ENCODE measurements at places on chromosomes 3 and 15.

DNA sequence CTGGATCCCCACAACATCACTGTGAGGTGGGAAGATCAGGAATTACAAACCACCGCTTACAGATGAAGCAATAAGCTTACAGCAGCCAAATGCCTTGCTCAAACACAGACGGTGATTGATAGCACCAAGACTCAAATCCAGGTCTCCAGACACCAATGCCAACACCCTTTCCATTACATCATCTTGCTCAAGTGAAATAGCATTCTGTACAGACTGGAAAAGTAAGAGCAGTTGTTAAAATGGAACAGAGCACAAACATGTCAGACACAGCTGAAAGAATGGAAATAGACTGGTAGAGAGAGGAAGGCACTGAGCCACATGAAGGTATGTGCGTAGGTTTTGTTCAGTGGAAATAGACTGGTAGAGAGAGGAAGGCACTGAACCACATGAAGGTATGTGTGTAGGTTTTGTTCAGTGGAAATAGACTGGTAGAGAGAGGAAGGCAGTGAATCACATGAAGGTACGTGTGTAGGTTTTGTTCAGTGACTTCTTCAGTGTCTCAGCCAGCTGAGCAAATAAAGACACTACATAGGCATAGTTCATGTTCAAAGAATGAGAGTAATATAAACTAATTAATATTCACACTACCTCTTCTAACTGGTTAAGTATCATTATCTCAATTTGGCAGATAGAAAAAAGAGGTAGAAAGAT, 15.6 kb downstream of the CLDN1 start:
- no peak for DNase-seq

DNA sequence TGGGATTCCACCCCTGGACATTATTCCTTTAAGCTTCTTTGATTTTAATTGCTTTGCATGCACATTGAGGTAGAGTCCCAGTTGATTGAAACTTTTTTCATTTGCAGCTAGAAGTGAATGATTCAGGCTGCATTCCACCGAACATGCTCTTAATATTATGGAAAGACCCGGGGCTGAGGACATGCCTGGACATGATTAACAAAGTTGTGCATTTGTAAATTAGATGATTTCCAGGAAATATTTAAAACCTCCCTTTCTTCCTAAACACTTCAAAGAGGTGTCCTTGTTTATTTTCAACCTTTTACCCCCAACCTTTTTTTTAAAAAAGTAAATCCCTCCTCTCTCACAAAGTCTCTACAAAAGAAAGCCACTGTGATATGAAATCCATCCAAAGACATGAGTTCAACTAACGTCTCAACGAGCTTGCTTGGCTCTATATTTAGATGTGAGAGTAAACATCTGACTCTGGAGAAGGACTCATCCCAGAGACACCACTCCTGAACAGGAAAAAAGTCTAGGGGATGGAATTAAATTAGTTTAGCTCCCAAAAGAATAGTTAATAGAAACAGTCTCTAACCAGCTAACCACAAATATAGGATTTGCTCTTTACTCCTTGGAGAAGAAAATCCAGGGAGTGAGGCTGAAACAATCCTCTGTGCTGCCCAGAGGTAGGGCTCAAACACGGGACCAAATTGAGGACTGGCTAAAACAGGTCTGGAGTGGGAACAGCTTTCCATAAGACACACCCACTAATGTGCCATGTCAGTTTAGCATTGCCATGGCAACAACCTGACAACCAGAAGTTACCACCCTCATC, 83.1 kb downstream of the XXYLT1 start:
- no peak for DNase-seq

DNA sequence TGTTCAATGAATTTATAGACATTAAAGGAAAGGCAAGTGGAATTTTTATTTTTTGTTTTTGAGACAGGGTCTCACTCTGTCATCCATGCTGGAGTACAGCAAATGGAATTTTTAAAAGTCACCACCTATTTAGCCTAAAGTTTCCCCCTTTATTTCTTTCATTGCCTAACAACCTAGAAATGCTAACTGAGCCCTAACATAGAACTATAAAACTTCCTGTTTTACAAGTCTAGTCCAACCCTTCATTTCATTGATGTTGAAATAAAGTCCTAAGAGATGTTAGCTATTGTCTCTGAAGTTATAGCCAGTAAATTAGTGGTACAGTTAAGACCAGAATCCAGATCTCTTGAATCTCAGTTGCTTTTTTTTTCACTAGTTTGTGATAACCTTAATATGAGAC, 39.0 kb downstream of the MAPK6 start:
- no peak for DNase-seq

DNA sequence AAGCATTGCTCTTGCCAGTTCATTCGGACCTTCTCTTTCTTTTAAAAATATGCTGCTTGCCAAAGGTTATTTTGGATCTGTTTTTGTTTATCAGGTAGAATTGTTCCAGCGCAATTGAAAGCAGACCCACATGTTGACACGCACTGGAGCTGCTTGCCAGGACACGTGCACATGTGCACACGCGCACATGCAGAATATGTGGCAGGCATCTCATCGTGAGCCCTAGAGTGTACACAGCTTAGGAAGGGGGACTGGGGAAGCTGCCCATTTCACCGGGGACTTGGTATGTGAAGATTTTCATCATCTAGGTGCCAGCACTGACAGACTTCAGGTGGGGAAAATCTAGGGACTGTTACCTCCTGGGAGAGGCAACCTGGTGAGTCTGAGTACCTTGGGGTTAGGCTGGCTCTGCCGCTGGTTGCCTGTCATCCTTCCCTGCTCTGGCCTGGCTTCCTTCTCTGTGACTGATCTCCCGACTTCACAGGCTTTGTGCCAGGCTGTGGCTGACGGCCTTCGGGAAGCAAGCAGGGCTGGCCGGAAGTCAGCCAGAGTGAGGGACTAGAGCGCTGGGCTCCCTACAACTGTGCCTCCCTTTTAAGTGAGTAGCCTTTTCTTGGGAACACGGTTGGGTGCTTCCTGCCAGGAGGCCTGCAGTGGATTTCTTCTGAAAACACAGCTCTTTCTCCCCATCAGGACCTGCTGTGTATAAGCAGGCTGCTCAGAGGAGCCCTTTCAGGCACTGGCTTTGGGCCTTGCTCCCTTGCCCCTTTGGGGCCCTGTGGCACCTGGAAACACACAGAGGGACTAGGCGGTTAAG, 129.3 kb downstream of the EEFSEC start:
- DNase-seq: no peak

DNA sequence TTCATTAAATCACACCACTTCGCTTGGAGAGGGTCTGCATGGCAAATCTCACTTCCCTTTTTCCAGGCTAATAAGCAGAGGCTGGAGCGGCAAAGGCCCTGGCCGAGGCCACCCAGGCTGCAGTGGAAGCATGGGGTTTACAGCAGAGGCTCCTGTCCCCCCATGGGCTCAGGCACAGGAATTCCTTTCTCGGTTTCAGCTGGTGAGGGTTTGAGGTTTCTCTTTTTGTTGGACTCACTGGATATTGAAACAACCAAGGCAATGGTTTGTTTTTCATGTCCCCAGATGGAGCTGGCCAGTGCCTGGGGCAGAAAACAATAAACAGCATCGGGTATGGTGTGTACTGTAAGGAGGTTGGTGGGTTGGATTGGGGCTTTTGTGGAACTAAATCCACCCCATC, 175.6 kb upstream of the RASGRP1 start:
- no peak for DNase-seq

DNA sequence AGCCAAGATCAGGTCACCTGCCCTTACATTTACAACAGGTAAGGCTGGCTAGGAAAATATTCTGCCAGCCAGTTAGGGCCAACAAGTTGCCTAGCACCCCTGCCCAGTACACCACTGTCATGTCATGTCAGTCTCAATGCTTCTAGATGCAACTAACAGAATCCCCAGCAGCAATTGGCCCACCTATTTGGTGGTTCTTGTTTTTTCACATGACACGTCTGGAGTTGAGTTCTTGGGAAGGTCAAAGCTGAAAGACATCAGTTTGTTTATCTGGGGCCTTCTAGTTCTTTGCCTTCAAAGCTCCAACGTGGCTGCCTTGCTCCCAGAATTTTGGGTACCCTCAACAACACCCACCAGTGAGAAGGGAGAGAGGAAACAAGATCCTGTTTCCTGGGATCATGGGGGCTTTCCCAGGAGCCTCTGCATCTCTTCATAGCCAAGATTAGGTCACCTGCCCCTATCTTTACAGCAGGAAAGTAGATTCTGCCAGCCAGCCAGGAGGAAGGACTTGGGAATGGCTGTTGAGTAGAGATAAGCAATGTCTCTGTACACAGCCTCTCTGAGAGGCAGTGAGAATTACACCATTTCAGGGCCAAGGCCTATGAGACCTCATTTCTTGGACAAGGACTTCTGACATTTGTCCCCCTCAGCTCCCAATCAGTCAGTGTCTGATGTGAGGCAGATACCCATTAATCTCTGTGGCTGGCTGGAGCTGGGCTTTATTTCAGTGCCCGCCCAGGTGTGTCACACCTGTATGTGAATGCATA, 8.6 kb downstream of the GPX1 start:
- DNase-seq: no peak

- no peak for DNase-seq
These were observed 273.1 kb downstream of the GABRG3 start for GRCh38 chr15:27244047-27244446.

GRCh38 chr3:113222451-113223086, 11.2 kb downstream of the BOC start:
- DNase-seq: no peak

- DNase-seq: no peak
These were observed 145.3 kb upstream of the ROPN1 start for GRCh38 chr3:124137216-124137615.

DNA sequence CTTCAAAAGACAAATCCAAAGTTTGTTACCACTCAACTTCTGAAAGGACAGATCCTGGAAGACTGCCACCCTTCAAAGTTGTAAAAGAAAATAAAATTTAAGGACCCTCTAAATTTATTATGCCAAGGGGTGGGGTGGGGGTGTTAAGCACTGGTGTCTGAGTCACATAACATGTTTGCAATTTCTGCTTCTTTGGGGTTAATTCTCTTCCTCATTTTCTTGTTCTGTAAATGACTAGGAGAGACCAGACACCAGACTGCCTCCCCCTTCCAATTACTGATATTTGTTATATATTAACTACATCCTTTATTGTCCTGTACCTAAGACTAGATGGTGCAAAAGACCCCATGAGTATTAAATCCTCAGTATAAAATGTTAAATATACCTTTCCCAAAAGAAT, 242.8 kb downstream of the ZNF385D start:
- no peak for DNase-seq

DNA sequence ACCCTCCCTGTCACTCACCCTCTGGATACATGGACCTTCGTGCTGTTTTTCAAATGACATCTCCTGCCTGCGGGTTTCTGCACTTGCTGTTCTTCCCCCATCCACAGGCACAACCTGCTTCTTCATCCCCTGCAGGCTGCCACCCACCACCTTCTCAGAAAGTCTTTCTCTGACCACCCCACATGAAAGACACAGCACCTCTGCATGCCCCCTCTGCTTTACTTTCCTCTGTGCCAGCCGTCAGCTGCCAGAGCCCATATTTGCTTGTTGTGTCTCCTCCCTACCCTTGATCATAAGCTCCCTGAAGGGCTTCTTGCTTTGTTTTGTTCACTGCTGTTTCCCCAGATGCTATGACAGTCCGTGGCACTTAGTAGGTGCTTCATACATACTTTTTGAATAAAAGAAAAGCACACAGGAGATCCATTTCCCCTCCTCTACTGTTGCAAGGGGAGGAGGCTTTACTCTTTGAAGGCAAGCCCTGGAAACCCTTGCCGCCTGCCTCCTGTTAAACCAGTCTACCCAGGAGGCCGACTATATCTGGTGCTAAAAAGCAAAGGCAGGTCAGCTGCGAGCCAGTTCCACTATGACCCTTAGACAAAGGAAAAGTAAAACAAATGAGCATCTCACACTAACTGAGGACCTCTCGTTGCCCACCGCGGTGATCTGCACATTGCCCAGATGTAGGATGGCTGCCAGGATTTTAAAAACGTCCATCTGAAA, 31.9 kb downstream of the MYO5C start:
- DNase-seq: no peak

DNA sequence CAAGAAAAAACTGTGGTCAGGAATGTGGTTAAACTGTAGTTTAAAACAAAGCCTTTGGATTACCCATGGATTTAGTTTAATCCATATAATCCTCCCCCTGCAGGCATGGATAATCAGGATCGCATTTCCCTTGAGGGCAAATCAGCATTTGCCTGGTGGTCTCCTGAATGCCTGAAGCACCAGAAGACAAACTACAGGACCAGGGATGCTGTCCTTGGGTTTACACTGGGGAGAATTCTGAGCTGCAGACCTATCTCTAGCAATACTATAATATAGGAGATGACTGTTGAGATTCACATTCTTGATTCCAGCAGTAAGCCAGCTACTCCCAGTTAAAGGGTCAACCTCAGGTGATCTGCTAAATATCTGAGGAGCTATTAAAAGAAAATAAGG, 10.6 kb downstream of the PIK3CB start:
- DNase-seq: no peak

GRCh38 chr3:110332629-110333028, 739.0 kb upstream of the NECTIN3 start:
- no peak for DNase-seq

GRCh38 chr15:92603743-92604470, 51.7 kb downstream of the FAM174B start:
- no peak for DNase-seq

DNA sequence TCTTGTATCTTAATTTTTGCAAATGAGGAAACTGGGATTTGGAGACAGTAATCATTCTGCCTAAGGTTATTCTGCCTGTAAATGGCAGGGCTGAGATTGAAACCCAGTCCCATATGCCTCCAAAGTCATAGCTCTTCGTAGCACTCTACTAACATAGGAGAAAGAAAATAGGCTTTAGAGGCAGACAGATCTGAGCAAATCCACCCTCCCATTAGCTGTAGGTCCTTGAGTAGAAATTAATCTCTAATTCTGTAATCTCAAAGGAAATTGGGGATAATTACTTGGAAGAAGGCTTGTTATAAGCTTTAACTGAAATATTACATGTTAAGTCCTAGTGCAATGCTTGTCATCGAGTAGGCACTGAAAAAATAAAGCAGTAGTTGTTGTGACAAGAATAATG, 252.1 kb upstream of the PEX5L start:
- DNase-seq: no peak

- no peak for DNase-seq
These were observed 104.3 kb upstream of the PRR20G start for GRCh38 chr3:127392156-127392490.

- no peak for DNase-seq
These were observed 28.5 kb upstream of the CMTM6 start for GRCh38 chr3:32531010-32531647.

GRCh38 chr3:21804330-21804729, 53.3 kb upstream of the ZNF385D start:
- no peak for DNase-seq

- DNase-seq: no peak
These were observed 256.1 kb upstream of the TLE3 start for GRCh38 chr15:70353606-70354345.

DNA sequence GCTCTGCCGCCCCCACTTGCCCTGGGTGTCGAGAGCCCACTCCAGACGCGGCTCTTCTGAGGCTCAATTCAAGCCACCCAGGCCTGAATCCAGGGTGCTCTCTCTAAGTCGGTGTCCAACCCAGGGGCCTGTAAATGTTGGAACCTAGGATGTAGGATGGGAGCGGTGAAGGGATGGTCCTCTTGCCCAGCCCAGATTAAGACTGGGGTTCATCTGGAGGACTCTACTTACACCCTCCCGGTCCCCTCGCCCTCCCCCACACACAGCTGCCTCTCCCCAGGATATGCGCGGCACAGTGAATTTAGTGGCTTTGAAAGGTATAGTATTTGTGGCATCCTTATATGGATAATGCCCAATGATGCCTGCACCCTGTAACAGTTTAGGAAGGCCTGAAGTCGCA, 822 bp upstream of the FBN1 start:
- DNase-seq: no peak

- no peak for DNase-seq
These were observed 232.5 kb downstream of the FOXP1 start for GRCh38 chr3:71350998-71351397.

Measured in NCI-H187 treated with DMSO at 0.1 percent for 48 hours (cell line).